ENCODE measurements at places on chromosomes 16 and 17.

DNA sequence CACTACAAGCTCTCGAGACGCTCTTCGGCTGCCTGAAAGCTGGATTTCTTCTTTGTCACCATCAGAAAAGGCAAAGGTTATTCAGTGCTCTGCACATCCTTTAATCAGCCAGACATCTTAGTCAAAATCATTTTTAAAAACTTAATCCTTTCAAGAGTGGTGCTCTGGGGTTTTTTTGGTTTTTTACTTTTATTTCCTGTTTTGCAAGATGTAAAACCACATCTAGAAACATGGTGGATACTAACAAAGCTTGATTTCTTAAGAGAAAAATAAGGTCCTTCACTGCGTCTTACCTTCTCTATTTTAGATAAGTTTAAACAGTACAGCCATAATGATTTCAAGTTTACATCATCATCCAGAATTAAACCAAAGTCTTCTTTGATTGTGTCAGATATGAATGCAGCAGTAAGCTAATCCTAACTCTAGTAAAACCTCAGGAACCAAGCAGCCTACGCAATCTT is 6.3 kb downstream of the ANKRD11 start:
- peak; percentile 86 for DNase-seq

DNA sequence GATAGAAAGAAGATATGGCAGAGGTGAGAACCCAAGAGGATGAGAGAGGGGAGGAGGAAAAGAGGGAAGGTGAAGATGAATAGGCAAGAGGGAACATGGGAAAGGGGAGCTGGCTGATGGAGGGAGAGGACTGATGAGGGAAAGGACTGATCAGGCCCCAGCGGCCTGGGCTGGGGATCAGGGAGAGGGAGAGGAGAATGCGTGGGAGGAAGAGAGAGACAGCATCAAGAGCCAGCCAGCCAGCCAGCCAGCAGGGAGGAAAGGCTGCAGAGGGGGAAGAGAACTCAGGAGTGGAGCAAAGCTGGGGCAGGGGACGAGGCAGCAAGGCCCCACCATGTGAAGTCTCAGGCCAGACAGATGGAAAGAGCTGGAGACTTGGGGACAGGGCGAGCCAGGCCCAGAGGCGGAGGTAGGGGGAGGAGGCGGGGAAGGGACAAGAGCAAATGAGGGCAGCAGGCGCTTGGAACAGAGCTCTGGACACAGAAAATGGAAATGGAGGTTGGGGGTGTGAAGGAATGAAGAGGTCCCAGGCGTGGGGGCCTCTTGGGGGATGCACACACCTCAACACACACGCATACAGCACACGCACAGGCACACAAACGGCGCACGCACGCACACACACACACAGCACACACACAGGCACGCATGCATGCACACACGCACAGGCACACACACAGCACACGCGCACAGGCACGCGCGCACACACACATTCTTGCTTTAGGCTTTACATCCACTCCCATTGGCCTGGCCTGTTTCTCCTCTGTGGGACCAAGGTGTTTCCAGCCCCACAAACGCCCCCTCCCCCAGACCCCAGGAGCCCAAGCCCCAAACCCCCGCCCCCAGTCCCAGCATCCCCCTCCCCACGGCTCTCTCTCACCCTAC is 12.3 kb downstream of the DLG4 start:
- DNase-seq = no peak

- DNase-seq = no peak
Observed at GRCh38 chr17:79702034-79702433, 28.7 kb upstream of the ENPP7 start.

GRCh38 chr17:18008496-18009268 is 30.3 kb downstream of the ATPAF2 start:
- DNase-seq = no peak

GRCh38 chr17:4849011-4849536 is 15.9 kb downstream of the MINK1 start:
- DNase-seq = no peak

DNA sequence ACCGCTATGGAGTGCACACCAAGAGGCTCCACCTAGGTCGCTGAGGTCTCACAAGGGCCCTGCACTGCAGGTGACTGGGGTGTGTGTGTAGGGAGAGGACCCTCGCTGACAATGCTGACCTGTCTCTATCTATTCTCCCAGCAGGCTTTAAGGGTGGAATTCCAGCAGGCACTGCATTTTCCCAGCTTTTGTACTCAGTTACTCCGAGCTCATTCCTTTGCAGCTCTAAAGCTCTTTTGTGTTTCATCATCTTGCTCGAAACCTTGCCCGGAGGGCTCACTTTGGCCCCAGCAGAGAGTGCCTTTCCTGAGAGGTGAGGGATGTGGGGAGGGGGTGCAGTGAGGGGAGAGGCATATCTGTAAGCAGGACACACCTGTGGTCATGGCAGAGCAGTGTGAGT is 39.3 kb downstream of the SMPD3 start:
- no peak for DNase-seq
